ENCODE measurements at places on chromosomes 12 and 14.

GRCh38 chr14:30532264-30532663, 26.7 kb upstream of the G2E3 start:
- no peak for DNase-seq

DNA sequence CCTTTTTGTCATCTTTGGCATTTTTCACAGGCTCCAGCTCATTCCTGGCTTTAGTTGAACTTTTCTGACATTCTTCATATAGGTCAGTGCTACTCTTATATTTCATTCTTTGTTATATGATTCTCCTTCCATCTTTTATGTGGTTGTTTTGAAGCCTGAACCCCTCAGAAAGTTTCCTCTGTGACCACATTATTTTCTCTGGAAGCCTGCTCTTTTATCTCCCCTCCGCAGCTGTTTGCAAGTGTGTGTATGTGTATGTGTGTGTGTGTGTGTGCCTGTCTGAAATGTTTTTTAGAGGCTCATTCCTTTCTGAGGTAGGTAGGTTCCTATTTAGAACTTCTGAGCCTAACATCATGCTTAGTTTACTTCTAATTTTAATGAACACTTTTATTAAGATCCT, 47.6 kb downstream of the ANO4 start:
- DNase-seq, result no peak

GRCh38 chr14:76931631-76932402, 96.7 kb downstream of the IRF2BPL start:
- DNase-seq, result no peak

GRCh38 chr12:17609153-17609552, 480.8 kb downstream of the RERGL start:
- no peak for DNase-seq

- DNase-seq, result no peak
Observed at GRCh38 chr12:65885312-65885711, 61.0 kb downstream of the HMGA2 start.

Measured in GOT3 (cell line).